ENCODE measurements at places on chromosomes 4 and X. TPM values are rescaled to one million over a fixed set of nuclear protein-coding genes. Genes with fewer than 3 reads are reported as not detected.

Gene DDX53
- polyA plus RNA-seq: not detected

Gene CLDN34
- polyA plus RNA-seq: not detected

GRCh38 chr4:99983289-99983943 lies 33.3 kb upstream of the H2AZ1 start:
- DNase-seq: no peak

- no peak for DNase-seq
Measured at GRCh38 chr4:63492515-63492914, 916.7 kb downstream of the TECRL start.

- no peak for DNase-seq
Measured at GRCh38 chrX:152177497-152178269, 39.3 kb upstream of the MAGEA10 start.
